GM19239 (cell line): ENCODE measurements at places on chromosomes 12 and 14.

GRCh38 chr12:29639893-29640495 is 142.5 kb upstream of the OVCH1 start:
- no peak for DNase-seq

- no peak for DNase-seq
Observed at GRCh38 chr14:56703947-56704346, 106.3 kb downstream of the OTX2 start.

DNA sequence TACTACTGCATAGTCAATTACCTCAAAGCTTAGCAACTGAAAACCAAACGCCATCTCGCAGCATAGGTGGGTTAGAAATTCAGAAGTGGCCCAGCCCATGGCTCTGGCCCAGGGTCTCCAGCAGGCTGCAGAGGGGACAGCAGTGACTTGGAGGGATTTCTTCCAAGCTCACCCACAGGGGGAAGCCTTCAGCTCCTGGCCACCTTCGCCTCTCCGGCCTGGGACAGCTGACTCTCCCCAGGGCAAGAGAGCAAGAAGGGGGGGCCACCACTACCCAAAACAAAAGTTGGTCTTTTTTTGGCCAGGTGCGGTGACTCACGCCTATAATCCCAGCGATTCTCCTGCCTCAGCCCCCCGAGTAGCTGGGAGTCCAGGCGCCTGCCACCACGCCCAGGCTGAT is 32.2 kb upstream of the ANKRD9 start:
- no peak for DNase-seq

GRCh38 chr12:95733141-95733825 is 57.3 kb downstream of the NTN4 start:
- DNase-seq, result no peak

GRCh38 chr12:93786656-93787397 is 109.7 kb downstream of the CRADD start:
- no peak for DNase-seq

DNA sequence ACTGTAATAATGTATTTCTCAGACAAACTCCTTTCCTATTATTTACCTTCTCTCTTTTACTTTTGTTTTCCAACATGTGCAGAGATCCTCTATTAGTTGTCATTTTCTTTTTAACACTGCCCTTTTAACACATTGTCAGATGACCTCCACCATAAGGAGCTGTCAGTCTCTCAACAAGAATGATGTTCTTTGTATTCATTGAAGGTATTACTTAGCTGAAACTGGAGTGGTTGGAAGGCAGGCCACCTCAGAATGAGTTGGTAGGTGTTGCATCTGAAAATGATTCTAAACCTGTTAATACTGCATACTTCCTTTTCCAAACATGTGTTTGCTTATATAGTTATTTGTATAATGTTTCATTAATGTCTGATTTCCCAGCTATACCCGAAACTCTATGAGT is 16.9 kb downstream of the TMEM117 start:
- no peak for DNase-seq

DNA sequence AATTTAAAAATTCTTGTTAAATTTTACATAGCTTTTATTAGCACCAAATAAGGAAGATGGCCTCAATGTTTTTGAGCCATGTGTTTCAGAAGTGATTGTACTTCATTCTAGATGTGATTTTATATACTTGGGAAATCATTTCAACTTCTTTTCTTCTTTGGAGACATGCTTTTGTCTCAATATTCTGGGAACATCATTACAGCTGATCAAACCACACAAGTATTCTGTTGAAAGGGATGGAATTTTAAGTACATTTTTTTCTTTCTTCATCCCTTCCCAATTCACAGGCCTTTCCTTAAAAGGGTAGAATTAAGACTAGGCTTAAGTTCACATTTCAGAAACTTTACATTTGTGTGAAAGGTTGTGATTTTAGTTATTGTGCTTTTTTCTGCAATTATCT is 66.4 kb downstream of the PAPOLA start:
- DNase-seq, result no peak

GRCh38 chr12:54472494-54473262 is 724 bp downstream of the GTSF1 start:
- DNase-seq, result no peak

- no peak for DNase-seq
Observed at GRCh38 chr12:92206596-92206995, 61.0 kb upstream of the BTG1 start.

DNA sequence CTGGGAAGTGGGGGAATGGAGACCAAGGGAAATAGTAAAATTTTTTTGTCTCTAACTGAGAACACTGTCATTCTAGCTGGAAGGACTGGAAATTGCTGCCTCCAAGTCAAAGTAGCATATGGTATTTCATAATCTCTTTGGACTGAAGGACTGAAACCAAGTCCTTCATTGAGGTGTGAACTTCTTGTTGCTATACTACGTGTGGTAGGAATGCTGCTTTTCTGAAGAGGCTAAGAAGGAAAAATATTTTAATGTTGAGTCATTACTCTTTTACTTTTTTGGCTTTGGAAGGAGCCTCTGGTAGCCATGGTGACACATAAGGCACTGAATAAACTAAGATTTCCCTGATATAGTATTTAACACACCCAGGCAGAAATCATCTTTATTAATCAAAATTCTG is 465.4 kb downstream of the NPAS3 start:
- no peak for DNase-seq

DNA sequence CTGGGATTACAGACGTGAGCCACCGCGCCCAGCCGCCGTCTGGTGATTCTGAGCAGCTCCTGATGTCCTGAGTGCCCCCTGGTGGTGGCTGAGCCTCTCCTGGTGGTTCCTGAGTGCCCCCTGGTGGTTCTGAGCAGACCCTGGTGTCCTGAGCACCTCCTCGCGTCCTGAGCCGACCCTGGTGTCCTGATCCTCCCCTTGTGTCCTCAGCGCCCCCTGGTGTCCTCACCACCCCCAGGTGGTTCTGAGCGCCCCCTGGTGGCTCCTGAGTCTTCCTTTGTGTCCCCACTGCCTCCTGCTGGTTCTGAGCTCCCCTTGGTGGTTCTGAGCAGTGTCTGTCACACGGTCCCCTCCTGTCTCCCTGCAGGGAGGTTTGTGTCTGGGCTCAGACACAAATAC is 1304.9 kb downstream of the TMEM121 start:
- no peak for DNase-seq

GRCh38 chr14:75514673-75515628 is 7.3 kb upstream of the BATF start:
- DNase-seq, result no peak

DNA sequence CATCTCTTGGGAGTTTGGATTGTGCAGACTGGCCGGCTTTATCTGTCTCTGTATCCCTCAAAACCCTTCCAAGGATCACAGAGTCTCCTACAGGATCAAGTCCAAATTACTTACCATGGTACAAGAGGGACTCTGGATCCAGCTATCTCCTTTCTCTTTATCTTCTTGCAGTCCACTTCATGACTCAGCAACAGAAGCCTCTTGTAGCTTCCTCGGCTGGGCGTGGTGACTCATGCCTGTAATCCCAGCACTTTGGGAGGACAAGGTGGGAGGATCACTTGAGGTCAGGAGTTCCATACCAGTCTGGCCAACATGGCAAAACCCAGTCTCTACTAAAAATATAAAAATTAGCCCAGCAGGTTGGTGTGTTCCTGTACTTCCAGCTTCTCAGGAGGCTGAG is 189.7 kb downstream of the BCAT1 start:
- no peak for DNase-seq

DNA sequence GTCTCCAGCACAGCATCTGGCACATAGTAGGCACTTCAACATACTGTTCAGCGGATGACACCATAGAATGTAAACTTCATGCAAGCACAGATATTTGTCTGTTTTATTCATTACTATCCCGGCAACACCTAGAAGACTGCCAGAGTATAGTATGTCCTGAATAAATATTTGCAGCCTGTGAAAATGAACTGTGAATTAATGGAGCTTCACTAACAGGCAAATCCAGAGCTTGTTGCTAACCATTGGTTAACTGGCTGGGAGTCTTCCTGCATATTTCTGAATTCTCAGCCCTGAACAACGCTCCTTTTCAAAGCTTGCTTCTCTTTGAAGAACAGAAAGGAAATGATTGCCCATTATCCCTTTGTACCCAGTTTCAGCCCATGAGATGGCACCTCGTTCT is 243.3 kb upstream of the CRY1 start:
- DNase-seq, result no peak

DNA sequence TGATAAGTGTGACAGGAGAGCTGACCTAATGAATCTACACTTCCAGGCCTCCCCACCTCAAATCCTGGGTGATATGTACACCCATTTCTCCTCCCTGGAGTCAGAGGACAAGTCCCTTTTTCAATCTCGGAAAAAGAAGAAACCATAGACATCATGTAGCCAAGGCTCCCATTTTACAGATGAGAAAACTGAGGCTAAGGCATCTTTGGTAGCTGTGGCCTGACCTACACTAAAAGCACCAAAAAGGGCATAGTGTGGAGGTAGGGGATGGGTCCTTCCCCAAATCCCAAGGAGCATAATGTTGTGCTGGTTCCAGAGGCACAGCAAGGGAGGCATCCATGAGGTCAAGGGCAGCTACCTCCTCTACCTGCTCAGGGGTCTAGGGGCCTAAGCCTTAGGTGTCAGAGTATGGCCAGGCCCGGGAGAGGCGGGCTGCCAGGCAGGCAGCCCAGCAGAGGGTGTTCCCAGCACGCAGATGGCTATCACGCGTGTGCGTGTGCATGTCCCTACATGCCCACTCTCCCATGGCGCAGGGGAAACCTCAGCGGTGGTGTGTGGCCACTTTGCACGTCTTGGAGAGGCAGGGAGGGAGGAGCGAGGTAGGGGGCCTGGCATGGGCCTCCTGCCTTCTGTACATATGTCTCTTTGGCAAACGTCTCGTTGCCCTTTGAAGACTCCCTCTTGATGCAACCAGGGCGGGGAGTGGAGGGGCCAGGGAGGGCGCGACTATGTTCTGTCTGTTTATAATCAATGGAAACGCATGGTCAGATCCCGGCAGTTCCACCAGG is 2.5 kb downstream of the PGF start:
- no peak for DNase-seq

- no peak for DNase-seq
Observed at GRCh38 chr12:26798023-26798422, 35.0 kb downstream of the ITPR2 start.

- DNase-seq, result no peak
Observed at GRCh38 chr14:52318826-52319645, 4.9 kb downstream of the PTGER2 start.

DNA sequence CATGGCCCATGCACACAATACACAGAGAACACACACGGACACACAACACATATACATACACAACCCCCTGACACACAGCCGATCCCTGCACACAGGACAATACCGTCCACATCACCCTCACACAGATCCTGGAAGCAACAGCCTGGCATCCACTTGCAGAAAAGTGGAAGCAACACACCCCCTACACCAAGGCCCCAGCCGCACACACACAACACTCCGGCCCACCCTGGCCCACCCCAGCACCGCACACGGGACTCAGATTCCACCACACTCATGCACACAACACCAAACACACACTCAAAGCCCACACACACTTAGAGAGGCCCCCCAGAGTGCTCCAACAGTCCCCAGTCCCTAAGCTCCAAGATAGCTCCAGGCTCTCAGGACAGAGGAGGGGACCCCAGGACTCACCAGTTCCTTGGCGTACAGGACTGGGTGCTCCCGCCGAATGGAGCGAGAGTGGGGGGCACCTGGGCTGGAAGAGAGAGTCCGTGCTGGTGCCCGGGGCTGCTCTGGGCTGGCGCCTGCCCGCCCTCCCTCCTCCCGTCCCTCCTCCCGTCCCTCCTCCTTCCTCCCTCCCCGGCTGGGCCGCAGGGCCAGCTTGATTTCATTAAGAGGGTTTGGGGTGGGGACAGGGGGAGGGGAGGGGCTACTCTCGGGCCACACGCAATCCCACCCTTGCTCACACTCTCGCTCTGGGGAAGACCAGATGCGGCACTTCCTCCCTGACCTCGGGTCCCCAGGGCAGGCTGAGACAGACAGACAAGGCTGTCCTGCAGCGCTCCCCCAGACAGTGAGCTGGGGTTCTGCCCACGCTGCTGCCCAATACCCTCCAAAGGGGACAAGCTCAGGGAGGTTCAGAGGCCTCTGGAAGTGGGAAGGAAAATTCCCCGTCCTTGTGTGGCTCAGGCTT is at the start of gene TMEM119:
TSS of gene TMEM119 (minus strand) at position 526 of the 913 bp plus-strand sequence. CDS start 5,701 bp downstream, outside the sequence.
- DNase-seq, result no peak

- no peak for DNase-seq
Observed at GRCh38 chr14:103216399-103216798, 93.1 kb downstream of the TNFAIP2 start.

- DNase-seq, result no peak
Observed at GRCh38 chr14:69582212-69582611, 7.5 kb upstream of the CCDC177 start.

DNA sequence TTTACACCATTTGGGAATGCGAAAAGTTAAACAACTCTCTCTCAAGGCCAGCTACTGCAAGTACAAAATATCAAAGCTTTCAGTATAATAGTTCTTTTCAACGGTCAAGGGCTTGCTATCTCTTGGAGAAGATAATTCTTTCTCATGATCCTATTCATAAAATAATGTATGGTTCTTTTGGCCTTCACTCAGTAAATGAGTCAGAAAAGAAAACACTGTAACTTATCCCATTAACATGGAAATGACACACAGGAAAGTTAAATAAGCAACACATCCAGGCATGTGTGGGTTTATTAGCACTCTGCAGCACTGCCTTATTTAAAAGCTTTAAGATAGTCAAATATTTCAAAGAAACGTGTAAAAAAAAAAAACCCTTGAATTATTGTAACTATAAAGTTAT is 36.9 kb downstream of the ZFC3H1 start:
- no peak for DNase-seq

GRCh38 chr12:6635856-6636531 is at the start of gene LPAR5:
LPAR5 (minus strand) TSS chr12:6635959; CDS start chr12:6621248, 14,711 bp downstream.
- DNase-seq, result no peak

DNA sequence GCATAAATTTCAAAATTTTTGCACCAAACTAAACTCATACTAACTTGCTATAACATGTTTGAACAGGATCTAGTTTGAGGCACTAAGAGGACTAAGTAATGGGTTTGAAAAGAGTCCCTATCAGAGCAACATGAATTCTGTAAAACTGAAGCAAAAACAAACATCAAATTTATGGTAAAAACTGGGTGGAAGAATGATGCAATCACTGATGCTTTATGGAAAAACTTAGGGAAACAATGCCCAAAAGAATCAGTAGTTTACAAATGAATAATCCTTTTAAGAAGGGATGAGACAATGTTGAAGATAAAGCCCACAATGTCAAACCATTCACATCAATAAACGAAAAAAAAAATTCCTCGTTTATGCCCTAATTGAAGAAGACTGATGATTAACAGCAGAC is 88.9 kb downstream of the PRKD1 start:
- no peak for DNase-seq

- no peak for DNase-seq
Observed at GRCh38 chr12:68587448-68587873, 23.2 kb upstream of the RAP1B start.

GRCh38 chr12:47458279-47458678 is 247.6 kb downstream of the RPAP3 start:
- no peak for DNase-seq

DNA sequence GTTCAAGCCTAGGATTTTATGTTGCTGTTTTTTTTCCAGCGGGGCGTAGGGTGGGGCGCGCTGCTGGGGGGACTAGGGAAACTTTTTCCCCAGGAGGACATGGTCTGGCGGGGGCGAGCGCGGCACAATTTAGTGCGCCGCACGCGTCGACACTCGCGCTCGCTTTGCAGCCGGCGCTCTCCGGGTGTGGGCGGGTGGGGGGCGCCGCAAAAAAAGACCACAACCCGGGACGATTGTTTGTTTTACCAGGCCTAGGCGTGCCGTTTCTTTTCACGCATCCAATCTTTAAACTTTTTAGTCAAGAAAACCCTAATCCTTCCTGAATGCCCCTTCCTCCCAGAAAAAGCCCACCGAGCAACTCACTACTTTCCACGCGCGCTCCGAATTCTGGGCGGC is 865 bp upstream of the ZFP36L1 start:
- no peak for DNase-seq

- no peak for DNase-seq
Observed at GRCh38 chr12:57877876-57878275, 31.3 kb upstream of the CTDSP2 start.
